ENCODE measurements at places on chromosomes 7 and 10. TPM values are rescaled to one million over a fixed set of nuclear protein-coding genes. Genes with fewer than 3 reads are reported as not detected.

Gene BLNK
- total RNA-seq, result 7.8 TPM

DNA sequence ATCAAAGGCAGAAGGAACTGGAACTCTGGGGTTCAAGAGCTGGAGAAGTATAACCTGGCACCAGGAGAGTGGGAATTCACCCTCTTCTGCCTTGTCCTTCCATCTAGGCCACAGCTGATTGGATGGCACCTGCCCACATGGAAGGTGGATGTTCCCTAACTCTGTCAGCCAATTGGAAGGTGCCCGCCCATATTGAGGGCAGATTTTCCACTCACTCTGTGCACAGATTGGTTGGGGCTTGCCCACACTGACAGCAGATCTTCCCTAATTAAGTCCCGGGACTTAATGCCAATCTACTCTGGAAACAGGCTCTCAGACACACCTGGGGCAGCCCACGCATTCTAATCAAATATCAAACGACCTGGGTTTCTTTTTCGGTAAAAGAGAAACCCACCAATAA, 1142.3 kb upstream of the CELF2 start:
- DNase-seq, result no peak

Gene CCDC6
- 42.7 TPM for total RNA-seq

DNA sequence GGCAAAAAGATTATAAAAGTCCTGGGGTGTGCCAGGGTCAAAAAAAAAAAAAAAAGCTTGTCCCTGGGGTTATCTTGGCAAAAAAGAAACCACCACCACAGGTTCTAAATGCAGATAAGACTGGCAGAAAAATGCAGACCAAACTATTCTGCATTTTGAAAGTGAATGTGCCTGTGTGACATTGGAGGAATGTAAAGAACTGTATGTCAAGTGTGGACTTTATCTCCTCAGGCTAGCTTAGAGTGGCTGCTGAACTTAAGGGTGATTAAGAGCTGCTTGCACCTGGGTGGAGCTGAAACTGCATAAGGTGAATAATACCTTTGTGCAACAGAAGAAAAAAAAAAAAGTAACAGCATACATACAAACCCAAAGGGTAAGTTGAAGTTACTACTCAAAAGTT, 1.3 kb upstream of the NAPEPLD start:
- peak; percentile 64 for DNase-seq

- DNase-seq, result peak; percentile 38
Observed at GRCh38 chr7:124881981-124882380, 47.6 kb downstream of the POT1 start.

DNA sequence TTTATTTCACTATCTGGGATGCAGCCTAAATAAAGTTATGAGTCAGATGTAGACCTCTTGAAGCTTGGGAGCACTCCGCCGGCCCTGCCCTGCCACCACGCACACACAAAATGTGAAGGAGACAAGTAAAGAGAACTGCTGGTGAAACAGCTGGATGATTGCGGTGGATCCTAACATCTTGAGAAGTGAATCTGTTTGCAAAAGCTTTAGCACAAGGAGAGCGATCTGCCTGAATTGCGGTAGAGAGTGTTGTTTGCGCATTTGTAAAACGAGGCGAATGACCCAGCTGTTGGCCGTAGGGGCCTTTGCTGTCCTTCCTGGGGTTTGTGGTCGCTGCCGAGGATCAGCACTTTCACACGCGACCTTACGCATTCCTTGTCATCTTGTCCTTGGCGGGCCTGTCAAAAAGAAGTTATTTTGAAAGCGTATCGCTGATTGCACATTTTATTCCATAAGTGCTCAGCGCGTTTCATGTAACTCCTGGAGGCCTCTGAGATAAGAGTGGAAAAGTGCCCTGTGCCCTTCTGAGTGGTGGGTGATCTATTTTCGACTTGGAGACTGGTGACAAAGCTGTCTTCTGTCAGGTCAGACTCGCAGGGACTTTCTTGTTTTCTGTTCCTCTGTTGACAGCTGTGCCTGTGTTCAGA, 40.8 kb downstream of the RBM20 start:
- peak; percentile 20 for DNase-seq

Gene C10orf53
- 0.11 TPM for total RNA-seq

Gene GRM8
- total RNA-seq, result not detected

DNA sequence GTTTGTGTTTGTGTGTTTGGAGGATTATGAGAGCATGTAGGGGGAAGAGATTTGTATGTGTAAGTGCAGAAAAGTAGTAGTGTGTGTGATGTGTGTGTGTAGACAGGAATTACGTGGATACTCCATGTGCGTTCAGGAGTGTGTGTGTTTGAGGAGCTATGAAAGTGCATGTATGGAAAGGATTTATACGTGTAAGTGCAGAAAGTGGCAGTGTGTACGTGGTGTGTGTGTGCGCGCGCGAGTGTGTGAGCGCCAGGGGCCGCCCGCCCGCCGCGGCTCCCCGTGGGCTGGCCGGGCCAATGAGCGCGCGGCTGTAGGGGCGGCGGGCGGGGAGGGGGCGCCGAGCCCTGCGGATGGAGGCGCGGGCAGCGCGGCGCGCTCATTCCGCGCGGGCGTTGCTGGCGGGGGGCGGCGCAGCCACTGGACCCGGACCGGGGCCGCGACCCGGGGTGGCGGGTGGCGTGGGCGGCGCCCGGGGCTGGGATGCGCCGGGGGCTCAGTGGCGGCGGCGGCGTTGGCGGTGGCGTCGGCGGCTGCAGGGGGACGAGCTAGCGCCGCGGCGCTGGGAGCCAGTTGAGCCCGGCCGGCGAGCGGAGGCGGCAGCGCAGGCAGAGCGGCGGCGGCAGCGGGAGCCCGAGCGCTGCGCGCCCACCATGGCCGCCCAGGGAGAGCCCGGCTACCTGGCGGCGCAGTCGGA, at the start of gene BICC1:
Gene BICC1, plus strand, starts transcription at position 382 of the 697 bp plus-strand sequence. Its CDS starts 272 bp downstream, at position 654.
- DNase-seq, result peak; percentile 87

DNA sequence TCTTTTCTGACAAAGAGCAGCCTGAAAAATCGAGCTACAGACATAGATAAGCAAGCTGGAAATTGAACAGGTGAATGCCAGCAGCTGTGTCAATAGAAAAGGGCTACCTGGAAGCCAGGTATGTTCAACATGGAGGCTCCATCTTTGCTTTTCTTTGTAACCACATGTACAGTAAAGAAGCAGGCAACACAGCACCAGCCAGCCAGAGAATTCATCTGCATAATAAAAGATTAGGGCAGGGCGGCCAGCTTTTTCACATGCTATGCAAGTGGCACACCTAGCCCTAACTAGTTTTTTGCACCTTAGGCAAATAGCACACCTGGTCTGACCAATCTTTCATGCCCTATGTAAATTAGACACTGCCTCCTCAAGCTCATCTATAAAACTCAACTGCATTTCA, 25.7 kb downstream of the COG5 start:
- DNase-seq, result peak; percentile 17

GRCh38 chr7:85508642-85509410, 322.0 kb upstream of the SEMA3D start:
- DNase-seq, result no peak

DNA sequence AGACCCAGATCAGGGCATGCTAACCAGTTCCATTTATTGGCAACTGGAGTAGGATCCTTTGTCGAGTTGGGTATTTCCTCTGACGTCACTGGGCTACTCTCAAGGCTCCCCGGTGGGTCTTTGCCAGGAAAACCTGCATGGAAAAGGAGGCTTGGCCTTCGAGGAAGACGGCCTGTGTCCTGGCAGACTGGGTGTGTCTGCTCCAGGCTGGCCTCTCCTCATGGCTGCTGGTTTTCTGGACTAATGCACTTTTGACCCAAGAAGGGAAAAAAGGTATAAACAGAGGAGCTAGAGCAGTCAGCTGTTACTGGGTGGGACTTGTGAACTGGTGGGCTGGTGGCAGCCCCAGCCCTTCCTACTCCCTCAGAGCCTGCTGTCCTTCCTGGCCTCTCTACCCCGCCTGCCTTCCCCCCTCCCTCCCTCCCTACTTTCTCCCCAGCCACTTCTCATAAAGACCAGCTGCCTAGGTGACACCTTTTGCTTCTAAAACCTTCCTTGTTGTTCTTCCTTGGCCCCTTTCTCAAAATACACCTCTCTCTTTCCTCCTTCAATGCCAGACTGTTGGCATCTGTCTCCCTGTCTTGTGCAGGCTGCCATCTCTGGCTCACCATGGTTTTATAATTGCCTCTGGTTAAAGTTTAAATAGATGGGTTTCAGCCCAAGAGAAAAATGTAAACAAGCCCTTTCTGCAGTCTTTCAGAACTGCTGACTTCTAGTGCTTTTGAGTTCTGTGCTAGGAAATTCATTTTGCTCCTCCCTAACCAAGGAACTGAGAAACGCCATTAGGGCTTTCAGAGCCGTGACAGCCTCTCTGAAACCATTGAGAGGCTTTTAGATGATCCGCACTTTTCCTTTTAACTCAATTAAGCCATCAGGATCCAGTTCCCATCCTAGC, 101.8 kb upstream of the MKLN1 start:
- peak; percentile 22 for DNase-seq

DNA sequence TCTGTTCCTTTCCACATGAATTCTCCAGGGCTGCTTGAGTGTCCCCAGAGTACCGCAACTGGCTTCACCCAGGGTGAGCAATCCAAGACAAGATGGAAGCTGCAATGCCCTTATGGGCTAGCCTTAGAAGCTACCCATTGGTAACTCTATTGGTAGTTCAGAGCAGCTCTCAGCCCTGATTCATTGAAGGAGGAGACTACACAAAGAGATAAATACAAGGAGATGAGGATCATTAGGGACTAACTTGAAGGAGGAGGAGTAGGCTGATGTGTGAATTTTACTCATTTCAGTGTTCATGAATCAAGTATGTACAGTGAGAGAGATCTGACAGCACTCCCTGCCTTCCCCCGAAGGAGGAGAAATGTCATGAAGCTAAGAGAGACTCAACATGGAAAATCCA, 124.0 kb downstream of the REEP3 start:
- DNase-seq, result no peak

DNA sequence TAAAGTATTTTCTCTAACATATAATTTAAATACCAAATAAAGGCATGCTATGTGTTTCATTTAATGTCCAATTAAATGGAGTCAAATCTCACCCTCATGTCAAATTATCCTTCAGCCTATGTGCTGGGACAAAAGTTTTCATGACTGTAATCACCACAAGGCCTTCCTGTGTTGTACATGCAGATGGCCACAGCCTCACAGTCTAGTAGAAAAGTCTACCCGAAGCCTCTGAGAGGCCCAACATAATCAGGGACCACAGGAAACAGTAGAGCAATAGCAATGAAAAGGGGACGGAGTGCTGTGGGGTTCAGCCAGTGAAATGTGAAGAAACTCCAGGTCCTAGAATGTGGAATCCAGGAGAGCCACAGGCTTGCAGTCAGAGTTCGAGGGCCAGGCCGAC, 140.2 kb upstream of the KLF6 start:
- DNase-seq, result no peak

GRCh38 chr10:27500886-27501285, 3.2 kb upstream of the RAB18 start:
- DNase-seq, result no peak

DNA sequence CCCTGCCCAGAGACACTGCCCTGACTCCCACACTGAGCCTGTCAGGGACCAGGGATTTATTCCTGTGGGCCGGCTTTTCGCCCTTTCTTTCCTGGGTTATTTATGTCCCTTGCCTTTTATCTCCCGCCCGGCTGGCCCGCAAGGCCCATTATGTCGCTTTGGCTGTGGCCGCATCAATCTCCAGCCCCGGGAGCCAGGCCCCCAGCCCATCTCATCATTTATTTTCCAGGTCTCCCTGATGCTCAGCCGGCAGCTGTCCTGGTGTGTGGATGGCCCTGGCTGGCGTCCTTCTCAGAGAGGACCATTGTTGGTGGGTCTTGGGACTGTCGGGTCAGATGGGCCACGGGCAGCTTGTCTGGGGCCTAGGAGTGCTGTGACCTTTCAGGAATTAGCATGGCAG, 82.3 kb downstream of the FAM241B start:
- DNase-seq, result no peak

DNA sequence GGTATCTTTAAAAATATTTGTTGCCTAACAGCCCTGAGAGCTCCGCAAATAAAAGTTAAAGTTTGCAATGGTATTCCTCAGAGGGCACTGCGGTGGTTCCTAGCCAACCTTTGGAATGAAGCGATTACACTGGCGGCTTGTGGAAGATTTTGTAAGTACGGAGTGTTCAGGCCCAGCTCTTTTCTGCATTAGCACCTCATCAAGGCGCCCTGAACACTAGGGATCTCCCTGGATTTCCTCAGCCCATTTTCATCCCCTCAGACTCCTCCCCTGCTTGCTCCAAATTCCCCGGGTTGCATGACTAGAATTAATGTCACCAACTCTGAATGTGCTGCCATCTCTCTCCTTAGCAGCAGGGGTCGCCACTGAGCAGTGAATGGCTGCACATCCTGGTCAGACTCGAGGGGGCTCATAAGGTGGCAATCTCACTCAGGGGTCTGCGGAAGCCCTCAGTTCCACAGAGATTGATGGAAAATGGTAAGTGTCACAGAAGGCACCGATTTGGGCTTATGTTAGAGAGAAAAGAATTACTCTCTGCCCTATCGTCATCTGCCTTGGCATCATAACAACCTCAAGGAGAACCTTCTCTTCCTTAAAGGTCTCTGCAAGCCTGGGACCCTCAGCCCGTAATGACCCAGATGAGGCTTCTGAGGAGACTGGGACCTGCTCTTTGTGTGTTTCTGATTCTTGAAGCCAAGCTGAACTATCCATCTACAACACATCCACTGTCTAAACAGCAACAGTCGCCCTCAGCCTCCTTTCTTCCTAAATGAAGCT, 262.8 kb upstream of the AOAH start:
- peak; percentile 62 for DNase-seq

Gene SERPINE1
- 18.6 TPM for total RNA-seq

DNA sequence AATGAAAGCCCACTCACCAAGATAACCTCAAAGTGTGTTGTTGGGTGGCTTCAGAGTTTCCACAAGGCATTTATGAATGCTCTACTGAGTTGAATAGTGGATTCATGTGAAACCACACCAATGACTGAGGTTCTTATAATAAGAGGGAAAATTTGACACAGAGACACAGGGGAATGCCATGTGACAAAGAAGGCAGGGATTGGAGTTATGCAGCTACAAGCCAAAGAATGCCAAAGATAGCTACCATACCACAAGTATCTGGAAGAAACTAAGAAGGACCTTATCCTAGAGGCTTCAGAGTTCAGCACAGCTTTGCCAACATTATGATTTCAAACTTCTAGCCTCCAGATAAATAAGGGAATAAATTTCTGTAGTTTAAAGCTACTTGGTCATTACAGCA, 68.0 kb upstream of the PCDH15 start:
- no peak for DNase-seq

Gene HTR5A
- total RNA-seq, result not detected

Gene CYP3A7
- total RNA-seq, result 0.64 TPM

- no peak for DNase-seq
Observed at GRCh38 chr10:64156166-64156565, 635.0 kb downstream of the REEP3 start.

GRCh38 chr7:1555813-1556543, at the start of gene TMEM184A:
TSS of gene TMEM184A (minus strand) at chr7:1556205. CDS start at chr7:1555484, 721 bp downstream.
- DNase-seq, result peak; percentile 66

Gene DENND2A
- total RNA-seq, result 32.4 TPM

Gene MNX1
- 1.4 TPM for total RNA-seq
